GDM1 (cell line): ENCODE measurements at places on chromosomes 4 and X.

DNA sequence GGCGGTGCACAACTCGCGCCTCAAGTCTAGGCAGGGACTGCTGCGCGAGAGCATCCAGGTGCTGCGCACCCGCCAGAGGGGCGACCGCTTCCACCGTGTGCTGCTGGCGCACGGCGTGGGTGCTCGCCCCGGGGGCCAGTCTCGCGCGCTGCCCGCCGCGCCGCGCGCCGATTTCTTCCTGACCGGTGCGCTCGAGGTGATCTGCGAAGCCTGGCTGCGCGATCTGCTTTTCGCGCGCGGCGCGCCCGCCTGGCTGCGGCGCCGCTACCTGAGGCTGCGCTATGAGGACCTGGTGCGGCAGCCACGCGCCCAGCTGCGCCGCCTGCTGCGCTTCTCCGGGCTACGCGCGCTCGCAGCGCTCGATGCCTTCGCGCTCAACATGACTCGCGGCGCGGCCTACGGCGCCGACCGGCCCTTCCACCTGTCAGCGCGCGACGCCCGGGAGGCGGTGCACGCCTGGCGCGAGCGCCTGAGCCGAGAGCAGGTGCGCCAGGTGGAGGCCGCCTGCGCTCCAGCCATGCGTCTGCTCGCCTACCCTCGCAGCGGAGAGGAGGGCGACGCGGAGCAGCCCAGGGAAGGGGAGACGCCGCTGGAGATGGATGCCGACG, 1.3 kb downstream of the CHST7 start:
- DNase-seq, result peak; percentile 25

DNA sequence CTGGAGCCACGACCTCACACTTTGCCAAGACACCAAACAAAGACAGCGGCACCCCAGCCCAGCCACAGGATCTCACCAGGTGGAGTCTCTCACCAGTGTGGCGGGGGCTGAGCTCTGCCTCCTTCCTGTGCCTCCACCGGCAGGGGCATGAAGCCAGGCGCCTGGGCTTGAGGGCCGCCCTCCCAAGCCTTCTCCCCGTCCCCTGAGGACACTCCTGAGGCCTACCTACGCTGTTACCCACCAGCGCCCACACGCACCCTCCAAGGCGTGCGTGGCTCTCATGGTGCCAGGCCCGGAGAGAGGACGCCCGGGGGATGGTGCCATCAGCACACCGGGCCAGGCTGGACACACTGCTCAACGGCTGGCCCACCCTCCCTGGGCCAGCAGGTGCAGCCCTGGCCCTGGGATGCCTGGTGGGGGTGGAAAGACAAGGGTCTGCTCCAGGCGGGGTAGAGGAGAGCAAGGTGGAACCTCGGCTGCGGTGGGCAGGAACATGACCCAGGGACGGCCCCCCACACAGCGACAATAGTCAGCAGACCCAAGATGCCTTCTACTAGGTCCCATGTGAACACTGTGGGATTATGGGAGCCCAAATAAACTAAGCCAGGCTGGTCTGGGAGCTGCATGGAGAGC, 22.1 kb downstream of the NELFA start:
- no peak for DNase-seq

DNA sequence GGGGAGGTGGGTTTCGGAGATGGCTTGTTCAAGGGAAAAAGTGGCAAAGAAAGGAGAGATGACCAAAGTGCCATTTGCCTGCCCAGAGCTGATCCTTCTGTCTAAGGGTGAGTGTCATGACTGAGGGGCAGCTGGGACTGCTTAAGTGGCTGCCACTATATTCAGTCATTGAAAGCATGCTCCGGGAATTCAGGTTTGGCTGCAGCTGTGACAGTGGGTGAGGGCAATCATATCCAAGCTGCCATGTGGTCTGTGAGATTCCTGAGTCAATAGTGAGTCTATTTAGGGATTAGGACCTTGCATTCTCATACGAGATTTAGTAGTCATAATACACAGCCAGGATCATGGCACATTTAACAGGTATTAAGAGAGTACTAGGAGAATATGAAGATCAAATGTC, 138.8 kb upstream of the BANK1 start:
- no peak for DNase-seq

DNA sequence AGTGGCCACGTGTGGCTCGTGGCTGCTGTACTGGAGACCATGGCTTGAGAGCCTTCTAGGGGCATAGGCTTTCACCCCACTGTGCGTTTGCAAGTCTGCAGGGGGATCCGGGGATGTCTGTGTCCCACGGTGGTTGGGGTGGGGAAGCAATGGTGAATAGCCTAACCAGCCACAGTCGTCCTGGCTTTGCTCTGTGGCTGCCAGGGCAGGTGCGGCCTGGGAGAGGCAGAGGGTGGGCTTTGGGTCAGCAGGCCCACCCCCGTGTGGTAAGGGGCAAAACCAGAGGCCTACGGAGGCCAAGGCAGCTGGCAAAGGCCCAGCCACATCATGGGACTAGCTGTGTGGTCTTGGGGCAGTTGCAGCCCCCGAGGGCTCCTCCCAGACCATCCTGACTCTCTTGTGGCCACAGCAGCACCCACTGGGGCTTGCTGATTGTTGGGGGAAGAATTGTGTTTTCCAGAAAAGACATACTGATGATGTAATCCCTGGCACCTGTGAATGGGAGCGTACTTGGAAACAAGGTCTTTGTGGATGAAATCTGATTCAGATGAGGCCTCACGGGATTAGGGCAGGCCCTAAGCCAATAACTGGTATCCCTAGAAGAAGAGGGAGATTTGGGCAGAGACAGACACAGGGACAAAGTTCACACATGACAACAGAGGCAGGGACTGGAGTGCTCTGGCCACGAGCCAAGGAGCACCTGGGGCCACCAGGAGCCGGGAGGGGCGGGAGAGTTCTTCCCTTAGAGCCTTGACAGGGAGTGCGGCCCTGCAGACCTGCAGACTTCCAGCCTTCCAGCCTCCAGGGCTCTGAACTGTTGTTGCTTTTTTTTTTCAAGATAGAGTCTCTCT, 2.9 kb downstream of the CPZ start:
- no peak for DNase-seq

GRCh38 chr4:24453951-24454350, 130.4 kb downstream of the DHX15 start:
- DNase-seq, result no peak

- no peak for DNase-seq
These were observed 222.6 kb upstream of the PCDH18 start for GRCh38 chr4:137754652-137755471.

DNA sequence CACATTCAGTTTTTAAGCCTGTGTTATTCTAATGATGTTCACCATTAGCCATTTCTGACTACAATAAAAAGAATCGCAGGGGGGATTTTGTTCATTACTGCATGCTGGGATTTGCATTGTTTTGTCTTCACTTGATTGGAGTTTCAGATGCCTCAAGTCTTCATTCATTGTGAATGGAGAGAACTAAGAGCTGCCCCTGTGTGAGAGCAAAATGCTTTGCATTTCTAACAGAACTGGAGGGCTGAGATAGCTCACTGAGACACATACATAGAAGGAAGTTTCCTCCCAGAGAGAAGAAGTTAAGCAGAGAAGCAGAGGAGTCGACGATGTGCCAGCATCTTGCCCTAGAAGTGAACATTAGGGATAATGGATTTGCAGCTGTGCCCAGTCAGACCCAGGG, 113.5 kb upstream of the GATB start:
- no peak for DNase-seq

DNA sequence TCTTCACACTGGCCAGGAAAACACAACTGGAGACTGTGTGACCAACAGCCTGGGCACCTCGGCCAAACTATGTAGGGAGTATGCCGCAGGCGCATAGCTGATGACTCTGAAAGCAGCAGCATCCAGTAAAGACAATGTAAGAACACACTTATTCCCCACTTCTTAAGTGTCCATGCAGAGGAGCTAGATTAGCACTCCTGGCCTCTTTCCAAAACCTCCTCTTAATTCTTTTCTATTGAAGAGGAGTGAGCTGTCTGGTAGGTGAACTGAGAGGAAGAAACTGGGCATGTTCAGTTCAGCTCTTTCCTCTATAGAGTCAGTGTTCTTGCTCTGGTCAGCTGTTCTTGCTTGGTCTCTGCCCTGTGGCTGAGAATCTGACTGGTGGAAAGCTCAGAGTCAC, 21.1 kb downstream of the NMU start:
- no peak for DNase-seq

DNA sequence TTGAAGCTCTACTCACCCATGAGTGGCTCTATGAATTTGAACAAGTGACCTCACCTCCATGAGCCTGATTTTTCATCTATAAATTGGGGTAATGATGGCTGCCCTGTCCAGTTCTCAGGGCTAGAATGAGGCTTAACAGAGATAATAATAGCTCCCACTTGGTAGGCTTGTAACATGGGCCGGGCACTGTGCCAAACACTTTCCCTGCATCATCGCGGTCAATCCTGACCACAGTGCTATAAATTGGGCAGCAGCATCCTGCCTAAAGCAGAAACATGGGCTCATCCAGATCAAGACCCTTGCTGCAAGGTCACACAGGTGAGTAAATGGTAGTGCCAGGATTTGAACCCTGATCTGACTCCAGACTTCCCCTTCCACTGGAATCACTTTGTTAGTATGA, 12.8 kb downstream of the APLN start:
- DNase-seq, result no peak

GRCh38 chrX:35006361-35006760, 63.8 kb downstream of the FAM47B start:
- no peak for DNase-seq

DNA sequence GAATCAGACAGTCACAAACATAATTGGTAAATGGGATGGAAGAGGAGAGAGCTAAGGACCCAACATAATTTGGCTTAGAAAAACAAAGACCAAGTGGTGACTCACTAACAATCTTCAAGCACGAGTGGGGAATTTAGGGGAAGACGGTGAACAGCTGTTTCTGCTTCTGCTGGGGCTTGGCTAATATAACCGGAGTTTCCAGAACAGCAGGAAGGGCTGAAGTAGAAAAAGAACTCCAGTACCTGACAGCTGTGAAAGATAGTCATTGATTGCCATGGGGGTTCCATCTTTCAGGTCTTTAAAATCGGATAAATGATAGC, 290.9 kb upstream of the LDB2 start:
- DNase-seq, result no peak
